ENCODE measurements at places on chromosomes 16 and 17.

- DNase-seq: no peak
These were observed 5.0 kb downstream of the SLC5A2 start for GRCh38 chr16:31487720-31488467.

DNA sequence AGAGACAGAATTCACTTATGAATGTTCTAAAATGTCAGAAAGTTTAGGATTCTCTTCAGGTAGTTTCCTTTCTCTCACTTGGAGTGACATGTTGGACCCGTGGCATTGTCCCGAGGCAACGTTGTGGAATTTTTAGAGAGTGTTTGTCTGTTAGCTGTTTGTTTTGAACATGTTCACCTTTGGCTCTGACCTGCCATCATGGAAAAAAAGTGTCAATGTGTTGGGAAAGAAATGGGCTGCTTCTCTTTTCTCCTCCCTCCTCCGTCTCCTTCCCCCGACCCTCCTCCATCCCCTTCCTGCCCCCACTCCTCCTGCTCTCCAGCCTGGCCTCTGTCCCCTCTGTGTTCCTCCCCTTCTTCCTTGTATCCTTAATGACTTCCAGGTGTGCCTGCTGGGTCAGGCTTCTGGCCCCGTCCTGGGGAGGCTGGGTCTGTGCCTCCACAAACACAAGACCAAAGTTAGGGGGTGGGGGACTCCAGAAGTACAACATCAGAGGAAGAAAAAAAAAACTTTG, 463.1 kb downstream of the MAF start:
- DNase-seq: no peak

- DNase-seq: no peak
These were observed 272.8 kb upstream of the XYLT1 start for GRCh38 chr16:17743578-17743977.

- DNase-seq: no peak
These were observed 370.1 kb upstream of the ZFHX3 start for GRCh38 chr16:73418051-73418450.

DNA sequence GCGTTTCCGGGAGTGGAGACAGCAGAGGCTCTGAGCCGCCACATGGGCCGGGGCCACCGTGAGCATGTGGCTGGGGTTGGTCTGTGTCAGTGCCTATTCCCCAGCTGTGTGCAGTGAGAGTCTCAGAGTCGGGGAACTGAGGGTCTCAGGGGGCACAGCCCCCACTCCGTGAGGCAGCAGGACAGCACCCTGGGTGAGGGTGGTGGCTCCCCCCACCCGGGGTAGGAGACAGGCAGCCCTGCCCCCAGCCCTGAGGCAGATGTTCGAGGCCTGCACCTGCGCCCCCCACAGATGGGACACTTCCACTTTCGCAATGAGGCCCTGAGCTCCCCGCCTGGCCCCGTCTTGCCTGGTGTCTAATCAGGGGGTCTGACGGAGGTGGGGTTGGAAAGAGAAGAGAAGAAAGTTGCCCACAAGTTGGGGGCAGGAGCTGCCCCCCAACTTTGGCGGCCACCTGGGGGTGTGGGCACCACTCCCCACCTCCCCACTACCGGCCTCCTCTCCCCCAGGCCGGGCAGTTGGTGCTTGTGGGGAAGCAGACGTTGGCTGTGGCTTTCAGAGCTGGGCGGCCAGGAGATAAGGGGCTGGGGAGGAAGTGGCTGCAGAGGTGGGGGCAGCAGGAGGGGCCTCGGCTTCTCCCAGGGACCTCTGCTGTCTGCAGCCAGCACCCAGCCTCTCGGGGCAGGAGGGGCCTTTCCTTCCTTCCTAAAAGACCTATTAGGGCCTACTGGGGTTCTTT, 1.8 kb upstream of the CBFA2T3 start:
- DNase-seq: no peak

DNA sequence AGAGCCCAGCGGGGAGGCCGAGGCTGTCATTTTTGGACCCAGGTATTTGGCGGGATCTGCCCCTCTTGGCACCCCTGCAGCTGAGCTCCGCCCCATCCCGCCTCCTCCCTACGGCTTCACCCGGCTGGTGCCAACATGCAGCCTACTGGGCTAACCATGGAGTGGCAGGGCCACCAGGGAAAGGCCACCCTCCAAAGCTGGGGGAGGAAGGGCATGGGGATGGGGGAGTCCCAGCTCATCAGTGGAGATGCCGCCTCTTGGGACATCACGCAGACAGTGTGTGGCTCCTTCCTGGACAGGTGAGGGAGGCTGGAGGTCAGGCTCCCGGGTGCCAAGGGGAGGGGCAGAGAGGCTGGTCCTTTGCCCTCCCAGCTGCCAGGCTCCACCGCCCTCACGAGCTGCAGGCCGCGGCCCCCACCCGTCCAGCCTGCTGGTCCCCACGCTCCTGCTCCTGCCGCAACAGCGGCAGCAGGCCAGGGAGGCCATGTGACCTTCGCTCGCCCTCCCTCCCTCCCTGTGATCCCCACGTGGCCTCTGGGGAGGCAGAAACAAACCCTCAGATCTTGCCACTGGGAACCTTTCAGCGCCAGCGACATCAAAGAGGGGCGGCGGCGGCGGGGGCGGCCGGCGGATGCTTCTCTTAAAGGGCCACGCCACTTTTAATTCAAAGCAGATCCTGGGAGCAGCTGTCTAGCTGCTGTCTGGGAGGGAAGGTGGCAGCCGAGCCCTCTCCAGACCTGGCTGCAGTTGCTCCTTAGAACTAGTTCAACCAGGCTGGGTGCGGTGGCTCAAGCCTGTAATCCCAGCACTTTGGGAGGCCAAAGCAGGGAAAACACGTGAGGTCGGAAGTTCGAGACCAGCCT, 6.8 kb upstream of the NOTUM start:
- DNase-seq: no peak
